CD4-positive, alpha-beta T cell treated with Interferon alpha-2 for 1 hour (primary cell): ENCODE measurements at places on chromosomes 6 and 20.
A peak's percentile ranks its signal among the peaks of the same experiment; 100 is the strongest.

DNA sequence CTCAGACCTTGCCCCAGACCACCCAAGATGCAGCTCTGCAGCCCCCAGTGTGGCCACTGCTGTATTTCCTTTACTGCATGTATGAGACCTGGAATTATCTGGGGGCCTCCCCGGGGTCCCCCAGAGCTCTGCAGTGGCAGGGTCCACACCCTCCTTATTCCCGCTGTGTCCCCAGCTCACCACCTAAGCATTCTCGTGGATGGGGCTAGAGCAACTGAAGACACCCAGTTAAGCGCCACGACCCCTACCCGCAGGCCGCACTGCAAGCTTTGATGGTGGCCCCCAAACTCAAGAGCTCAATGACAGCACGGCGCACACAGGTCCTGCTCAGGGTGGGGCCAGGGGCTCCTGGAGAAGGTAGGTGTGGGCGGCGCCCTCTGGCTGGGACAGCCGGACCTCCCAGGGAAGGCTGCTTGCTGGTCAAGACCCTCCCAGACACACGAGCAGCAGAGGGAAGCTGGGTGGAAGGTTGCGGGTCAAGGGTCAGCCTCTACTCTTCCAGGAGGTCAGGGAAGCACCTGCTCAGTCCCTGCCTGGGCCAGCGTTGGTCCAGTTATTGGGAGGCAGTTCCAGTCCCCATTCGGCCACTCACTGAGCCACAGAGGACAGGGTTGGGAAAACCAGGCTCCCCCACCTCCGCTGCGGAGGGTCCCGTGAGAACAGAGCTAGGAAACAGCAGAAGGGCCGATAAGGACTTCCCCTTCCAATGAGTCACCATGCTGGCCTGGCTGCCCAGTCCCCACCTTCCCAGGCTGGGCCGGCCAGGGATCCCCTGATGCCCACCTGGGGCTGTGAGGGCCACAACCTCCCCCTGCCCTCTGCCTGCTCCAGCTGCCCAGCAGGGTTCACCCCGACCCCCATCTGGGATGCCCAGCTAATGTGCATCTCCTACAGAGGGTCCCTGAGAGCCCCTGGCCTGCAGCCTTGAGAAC is 2.9 kb downstream of the LAMA5 start:
- no peak for DNase-seq

GRCh38 chr6:151025076-151025475 is 159.6 kb downstream of the MTHFD1L start:
- no peak for DNase-seq

GRCh38 chr6:100453701-100454521 is 10.8 kb downstream of the SIM1 start:
- DNase-seq, result no peak

DNA sequence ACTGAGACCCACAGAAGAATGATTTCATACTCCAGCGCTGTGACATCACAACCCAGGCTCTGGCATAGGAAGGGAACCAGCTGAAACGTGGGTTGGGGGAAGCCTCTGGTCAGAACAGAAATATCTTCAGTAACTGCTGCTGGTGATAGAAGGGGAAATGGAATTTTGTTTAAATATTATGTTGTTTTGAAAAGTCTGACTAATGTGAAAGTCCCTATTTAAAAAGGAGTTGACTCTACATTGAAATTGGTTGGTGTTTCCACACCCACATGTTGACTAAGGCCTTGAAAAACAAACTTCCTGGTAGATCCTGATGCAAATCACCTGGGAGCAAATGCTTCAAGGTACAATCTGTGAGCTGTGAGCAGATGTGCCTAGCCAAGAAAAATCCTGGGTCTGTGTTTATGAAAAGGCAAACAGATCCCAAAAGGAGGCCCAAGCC is 24.5 kb upstream of the TCP11 start:
- DNase-seq, result no peak

DNA sequence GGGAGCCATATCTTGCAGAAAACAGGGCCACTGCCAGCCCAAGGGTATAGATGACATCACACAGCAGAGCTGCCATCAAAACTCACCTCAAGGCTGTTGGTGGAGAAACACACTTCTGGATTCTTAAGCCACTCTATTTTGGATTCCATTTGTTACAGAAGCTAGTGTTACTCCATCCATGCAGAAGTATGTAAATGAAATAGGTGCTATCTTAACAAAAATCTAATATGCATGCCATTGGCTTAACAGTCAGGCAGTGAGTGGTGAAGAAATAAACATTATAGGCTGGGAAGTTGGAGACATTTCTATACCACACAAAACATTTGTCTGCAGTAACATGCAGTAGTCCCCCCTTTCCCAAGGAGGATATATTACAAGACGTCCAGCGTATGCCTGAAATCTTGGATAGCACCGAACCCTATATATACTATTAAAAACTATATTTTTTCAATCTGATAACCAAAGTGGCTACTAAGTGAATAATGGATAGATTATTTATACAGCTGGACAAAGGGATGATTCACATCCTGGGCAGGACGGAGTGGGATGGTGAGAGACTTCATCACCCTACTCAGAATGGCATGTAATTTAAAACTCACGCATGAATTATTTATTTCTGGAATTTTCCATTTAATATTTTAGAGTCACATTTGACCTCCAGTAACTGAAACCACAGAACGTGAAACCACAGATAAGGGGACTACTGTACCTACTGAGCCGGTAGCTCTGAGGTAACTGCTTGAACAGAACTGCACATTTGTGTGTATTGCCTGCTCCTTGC is 160.0 kb upstream of the PLN start:
- no peak for DNase-seq

- no peak for DNase-seq
Observed at GRCh38 chr20:55761100-55761499, 244.2 kb downstream of the CBLN4 start.

- no peak for DNase-seq
Observed at GRCh38 chr20:58719971-58720371, 27.4 kb downstream of the NPEPL1 start.

GRCh38 chr6:143206550-143206949 is 145.9 kb downstream of the AIG1 start:
- no peak for DNase-seq

- no peak for DNase-seq
Observed at GRCh38 chr6:93727447-93727846, 308.1 kb upstream of the EPHA7 start.

DNA sequence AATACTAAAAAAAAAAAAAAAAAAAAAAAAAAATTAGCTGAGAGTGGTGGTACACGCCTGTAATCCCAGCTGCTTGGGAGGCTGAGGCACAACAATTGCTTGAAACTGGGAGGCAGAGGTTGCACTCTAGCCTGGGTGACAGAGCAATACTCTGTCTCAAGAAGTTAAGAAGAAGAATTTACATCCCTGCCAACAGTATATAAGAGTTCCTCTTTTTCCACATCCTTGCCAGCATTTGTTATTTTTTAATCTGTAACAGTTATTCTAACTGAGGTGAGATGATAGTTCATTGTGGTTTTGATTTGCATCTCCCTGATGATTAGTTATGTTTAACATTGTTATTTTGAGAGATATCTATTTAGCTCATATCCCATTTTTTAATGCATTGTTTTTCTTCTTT is 20.3 kb upstream of the DYNLRB1 start:
- DNase-seq, result no peak

- no peak for DNase-seq
Observed at GRCh38 chr20:16919841-16920240, 171.7 kb downstream of the OTOR start.

DNA sequence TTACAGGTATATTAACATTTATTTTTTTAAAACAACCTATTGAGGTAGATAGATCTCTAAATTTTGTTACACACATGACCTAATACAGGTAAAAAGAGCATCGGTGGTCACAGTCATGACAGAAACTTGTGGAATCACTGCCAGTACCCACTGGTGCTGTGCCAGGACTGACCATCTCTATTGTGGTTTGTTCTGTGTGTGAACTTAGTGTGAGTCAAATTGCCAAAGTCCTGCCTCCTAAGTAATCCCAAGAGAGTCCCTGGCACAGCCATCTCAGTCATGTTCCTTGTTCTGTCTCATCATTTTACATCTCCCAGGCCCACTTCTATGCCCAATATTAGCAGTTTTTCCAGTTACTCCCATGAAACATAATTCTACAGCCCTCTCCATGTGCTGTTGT is 21.4 kb downstream of the GSTA2 start:
- no peak for DNase-seq

GRCh38 chr6:132067286-132067685 is 116.1 kb upstream of the CCN2 start:
- no peak for DNase-seq

DNA sequence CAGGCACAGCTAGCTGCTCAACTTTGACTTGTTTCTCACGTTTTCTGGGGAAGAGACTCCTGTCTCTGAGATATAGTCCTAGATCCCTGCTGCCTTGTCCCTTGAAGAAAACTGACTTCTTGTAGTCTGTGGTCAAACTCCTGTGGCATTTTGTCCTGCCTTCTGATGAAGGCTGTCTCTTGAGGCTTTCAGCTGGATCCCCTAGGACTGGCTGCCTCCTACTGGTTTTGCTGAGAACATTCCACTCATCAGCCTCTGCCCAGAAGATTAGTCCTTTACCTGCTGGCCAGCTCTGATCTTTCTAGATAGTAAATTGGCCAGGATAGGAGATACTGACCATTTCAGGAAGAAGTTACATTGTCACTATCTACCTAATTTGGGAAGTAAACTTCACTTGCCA is 71.9 kb upstream of the CNR1 start:
- DNase-seq, result peak; percentile 24

- no peak for DNase-seq
Observed at GRCh38 chr6:94401311-94401710, 982.0 kb upstream of the EPHA7 start.

DNA sequence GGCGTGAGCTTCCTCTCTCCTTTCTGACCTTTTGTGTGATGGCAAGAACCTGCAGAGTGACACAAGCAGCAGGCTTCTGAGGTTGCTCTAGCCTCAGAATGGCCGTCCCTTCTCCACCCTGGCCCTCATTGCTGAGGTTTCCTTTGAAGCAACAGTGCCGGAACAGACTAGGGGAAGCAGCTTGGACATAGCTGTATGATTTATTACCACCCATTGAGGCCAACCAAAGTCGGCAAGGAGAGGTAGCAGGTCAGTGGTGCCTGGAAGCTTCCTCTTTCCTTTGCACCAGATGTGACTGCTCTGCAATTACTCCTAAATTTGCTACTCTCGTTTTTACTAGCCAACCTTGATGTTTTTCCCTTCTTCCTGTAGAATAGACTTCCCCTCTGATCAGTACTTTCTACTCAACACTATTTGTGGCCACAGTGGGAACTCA is 31.4 kb downstream of the PTPN1 start:
- DNase-seq, result no peak

DNA sequence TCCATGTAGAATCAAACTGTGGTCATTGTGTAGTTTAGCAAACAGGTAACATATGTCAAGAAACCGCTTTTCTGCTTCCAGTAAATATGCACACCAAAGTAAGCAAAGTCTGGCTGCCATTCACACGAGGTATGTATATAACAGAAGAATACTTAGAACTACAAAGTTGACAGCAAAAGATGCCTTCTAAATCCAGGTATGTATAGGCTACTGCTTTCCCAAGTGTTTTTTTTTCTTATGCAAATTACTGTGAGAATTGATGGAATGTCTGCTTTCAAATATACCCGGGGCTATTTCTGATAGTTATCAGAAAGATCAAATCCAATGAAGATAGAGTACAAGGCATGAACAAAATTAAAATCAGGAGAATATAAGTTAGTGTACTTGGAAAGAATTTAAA is 229.2 kb downstream of the HACE1 start:
- no peak for DNase-seq

GRCh38 chr6:148183776-148184175 is 158.9 kb upstream of the SASH1 start:
- no peak for DNase-seq
